Midbrain (tissue), 1 donor: ENCODE measurements at places on chromosomes 12 and 14.

GRCh38 chr12:42275499-42275898 is 37.5 kb upstream of the YAF2 start:
- no peak for DNase-seq

- no peak for DNase-seq
Measured at GRCh38 chr12:114746297-114747011, 62.5 kb upstream of the TBX3 start.

- no peak for DNase-seq
Measured at GRCh38 chr12:97567619-97568110, 105.1 kb downstream of the RMST start.

GRCh38 chr14:33691907-33692306 is 259.0 kb downstream of the EGLN3 start:
- no peak for DNase-seq

GRCh38 chr14:22623047-22623446 is 21.1 kb downstream of the OR6J1 start:
- no peak for DNase-seq

DNA sequence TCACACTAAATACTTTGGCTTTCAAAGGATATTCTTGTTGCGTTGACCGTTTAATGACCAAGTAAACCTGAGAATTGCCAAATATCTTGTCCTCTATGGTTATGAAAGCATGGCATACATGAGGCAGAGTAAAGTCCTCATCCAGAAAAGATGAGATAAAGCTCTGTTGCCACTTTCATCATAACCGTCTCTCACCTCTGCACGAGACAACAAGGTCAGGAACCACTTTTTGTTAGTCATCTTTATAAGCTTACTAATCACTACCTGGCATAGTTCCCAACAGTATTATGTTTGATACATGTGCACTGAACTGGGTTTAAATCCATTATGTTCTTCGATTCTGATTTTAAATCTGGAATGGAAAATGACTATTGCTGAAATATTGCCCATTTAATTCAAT is 31.3 kb downstream of the PTPRB start:
- DNase-seq, result no peak

DNA sequence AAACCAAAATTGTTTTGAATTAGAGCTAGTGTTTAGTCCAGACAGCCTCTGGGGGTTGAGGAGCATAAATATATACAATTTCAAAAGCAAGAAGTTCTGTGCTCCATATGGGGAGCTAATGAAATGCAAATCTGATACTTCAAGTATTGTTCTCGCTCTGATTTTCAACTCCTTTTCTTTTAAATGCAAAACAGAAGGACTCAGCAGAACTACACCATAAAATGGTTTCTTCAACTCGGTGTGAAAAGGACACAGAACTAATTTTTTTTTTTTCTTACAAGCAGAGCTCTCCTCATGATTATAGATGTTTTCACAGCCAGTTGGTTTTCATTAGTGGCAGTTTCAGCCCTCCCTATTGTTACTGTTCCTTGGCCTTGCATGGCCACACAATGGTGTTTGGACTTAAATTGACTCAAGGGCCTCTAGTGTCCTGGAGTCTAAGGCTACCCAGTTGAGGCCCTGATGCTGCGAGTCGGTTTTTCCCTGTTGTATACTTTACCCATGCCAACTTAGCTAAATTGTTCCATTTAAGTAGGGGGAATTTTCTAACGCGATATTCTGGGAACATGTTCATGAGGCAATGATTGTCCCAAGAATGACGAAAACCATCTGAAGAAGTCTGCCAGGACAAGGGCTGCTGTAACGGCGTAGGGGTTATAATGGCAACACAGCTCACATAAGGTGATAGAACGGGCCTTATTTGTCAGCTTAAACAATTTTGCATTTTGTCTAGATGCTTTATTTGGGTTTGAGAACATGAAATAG is 120.3 kb downstream of the GPR135 start:
- no peak for DNase-seq

DNA sequence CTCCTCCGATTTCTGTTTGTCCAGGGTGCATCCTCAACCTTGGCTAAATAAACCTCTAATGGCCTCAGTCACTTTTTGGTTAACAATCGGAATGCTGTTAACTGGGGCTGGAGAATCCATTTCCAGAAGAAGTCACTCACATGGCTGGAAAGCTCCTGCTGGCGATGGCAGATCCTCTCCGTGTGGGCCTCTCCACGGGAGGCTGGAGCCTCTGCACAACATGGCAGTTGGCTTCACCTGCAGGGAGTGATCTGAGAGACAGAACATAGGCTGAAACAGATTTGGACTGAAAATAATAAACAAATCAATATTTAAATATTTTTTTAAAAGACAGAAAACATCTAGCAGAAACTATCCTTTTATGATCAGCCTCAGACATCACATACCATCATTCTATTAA is 66.8 kb upstream of the FICD start:
- DNase-seq, result no peak

- DNase-seq, result no peak
Measured at GRCh38 chr12:111904446-111904975, 62.5 kb downstream of the MAPKAPK5 start.

- DNase-seq, result no peak
Measured at GRCh38 chr12:59055204-59055860, 135.0 kb upstream of the LRIG3 start.

- no peak for DNase-seq
Measured at GRCh38 chr12:6182279-6182898, 17.8 kb upstream of the CD9 start.

DNA sequence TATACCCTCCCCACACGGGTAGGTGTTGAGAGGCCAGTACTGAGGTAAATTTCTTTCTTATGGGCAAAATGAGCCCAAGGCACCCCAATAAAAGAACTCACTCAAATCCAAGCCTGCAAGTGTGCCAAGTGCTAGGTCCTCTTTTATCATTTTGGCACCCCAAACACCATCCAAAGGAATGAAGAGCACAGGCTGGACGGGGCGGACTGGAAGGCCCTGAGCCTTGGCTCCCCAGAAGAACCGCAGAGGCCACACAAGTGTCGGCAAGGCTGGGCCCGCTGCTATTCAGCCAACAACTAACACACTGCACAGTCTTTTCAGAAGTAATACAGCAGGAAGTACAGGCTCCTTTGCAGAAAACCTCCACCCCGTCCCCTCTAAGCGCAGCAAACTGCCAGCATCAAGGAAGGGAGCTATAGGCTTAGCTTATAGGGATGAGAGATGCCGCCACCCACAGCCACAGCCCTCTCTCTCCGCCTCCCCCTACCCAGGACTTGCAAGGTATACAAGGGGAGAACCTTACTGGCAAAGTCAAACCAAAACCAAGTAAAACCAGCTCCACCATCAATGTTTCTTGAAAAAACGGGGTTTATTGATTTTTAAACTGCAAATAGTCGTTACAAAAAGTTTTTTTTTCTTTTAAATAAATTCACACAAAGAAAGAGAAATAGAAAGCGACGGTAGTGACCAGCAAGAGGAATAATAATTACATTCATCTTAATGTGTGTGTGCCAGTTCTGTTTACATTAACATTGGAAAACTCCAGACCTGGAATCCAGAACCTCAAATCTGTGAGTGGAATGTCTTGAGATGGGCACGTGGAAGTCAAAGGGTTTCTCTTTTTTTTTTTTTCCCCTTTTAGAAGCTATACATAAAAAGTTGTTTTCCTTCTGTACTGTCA is 5.5 kb downstream of the ZFP36L1 start:
- peak; percentile 19 for DNase-seq

GRCh38 chr12:86389949-86390348 is 133.8 kb upstream of the MGAT4C start:
- no peak for DNase-seq

GRCh38 chr12:53058674-53059433 is 9.0 kb downstream of the TNS2 start:
- DNase-seq, result no peak

- DNase-seq, result no peak
Measured at GRCh38 chr14:92847278-92847677, 53.2 kb downstream of the GOLGA5 start.

DNA sequence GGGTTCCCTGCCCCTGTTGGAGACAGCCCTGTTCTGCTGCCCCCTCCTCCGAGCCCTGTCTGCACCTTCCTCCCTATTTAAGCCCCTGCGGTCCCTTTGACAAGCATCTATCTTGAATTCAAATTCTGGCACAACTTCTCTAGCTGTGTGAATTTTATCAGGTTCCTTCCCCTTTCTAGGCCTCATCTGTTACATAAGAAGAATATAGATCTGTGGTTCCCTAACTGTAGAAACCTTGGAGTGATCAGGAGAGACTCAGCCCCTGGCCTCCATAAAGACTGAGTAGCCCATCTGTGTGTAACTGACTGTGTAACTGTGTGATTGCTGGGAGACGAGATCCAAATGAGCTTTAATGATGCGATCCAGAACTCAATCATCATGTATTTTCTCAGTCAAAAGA is 13.0 kb upstream of the RACGAP1 start:
- DNase-seq, result no peak

DNA sequence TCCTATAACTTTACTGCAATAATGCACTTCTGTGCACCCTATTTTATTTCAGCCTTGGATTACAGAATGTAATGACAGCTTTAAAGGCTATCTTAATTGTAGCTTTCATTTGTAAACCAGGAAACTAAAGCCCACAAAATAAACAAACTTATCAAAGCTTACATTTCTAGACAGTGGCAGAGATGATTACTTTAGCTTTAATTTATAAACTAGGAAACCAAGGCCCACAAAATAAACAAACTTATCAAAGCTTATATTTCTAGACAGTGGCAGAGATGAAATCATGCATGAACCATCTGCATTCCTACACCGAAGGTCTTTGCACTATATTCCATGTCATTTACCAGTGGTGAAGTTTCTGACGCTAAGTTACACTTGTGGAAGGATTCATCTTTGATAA is 74.4 kb downstream of the PRKD1 start:
- no peak for DNase-seq

DNA sequence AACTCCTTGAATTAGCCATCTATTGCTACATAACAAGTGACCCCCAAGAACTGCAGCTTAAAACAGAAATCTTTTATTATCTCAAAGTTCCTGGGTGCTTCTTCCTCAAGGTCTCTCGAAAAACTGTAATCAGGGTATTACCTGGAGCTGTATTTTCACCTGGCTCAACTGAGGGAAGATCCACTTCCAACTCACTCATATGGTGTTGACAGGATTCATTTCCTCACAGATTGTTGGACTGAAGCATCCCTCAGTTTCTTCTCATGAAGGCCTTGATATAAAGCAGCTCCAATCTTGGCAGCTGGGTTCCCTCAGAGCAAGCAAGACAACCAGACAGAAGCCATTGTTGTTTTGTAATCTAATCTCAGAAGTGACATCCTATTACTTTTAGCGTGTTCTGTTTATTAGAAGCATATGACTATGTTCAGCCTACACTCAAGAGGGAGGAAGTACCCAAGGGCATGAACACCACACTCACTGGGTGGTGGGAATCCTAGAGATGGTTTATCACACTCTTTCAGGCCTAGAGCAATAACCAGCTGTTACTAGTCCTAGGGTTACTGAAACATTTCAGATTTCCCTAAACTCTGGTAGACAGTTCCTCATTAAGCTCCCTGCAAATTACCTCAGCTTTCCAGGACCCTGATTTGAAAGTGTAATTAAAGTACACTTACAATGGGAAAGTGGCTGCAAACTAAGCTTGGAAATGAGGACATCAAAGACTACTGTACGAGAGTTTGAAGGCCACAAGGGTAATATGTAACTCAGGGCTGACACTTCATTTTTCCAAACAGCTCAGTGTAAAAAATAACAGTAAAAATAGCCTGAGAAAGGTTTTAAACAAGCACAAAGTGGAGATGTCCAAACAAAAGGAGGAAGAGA is 222.2 kb downstream of the SEC23A start:
- no peak for DNase-seq

GRCh38 chr12:2963760-2964292 is 4.6 kb downstream of the TEAD4 start:
- DNase-seq, result no peak

DNA sequence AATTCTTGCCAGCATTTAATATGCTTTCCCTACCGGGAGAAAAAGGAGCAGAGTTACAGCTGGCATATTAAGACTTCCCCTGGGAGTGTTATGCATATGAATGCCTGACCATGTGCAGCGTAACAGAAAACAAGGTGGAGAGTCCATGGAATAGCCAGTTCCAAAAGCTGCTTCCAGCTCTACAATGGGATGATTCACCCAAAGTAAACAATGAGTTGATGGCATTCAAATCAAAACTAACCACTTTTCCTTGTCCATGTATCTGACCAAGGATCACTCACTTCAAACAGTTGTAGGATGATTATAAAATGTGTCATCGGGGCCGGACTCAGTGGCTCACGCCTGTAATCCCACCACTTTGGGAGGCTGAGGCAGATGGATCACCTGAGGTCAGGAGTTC is 48.1 kb upstream of the BICDL1 start:
- DNase-seq, result no peak

- DNase-seq, result no peak
Measured at GRCh38 chr12:51139292-51139844, 33.6 kb downstream of the TFCP2 start.

- DNase-seq, result no peak
Measured at GRCh38 chr12:27580561-27581330, 56.7 kb downstream of the PPFIBP1 start.

GRCh38 chr12:92426332-92426731 is 276.5 kb upstream of the PLEKHG7 start:
- no peak for DNase-seq

GRCh38 chr12:49288412-49288853 is 6.5 kb upstream of the PRPH start:
- DNase-seq, result peak; percentile 30

DNA sequence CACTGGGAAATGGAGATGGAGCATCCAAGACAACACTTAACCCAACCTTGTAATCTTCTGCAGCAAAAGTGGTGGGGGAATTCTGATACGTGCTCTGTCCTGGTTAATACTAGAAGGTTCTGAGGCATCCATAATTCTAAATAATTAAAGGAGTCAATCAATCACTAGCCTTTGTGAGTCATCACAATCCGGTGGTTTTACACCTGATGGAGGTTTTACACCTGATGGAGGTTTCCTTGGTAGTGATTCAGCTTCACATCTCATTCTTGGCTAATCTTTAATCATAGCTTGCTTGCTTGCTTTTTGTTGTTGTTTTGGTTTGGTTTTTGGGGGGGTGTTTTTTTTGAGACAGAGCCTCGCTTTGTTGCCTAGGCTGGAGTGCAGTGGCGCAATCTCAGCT is 343.4 kb downstream of the DPF3 start:
- DNase-seq, result no peak

- no peak for DNase-seq
Measured at GRCh38 chr12:91722072-91722471, 423.6 kb downstream of the BTG1 start.

GRCh38 chr14:89992273-89992672 is 36.5 kb downstream of the TDP1 start:
- no peak for DNase-seq

DNA sequence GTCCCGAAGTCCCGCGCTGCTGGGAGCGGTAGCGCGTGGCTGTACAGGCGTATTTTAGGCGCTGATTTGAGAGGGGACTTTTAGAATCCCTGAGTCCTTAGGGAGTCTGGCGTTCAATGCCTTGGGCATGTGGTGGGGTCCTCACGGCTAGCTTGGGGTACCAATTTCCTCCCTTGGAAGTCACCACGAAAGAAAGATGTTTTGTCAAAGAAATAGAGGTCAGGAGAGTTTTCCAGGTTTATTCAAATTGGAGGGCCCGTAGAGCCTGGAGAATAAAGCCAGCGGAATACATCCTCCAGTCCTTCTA is 63.9 kb downstream of the KLHL28 start:
- no peak for DNase-seq
